RPMI7951 (cell line): ENCODE measurements at places on chromosomes 5 and 9. TPM values are rescaled to one million over a fixed set of nuclear protein-coding genes. Genes with fewer than 3 reads are reported as not detected.

GRCh38 chr9:138111607-138112006 lies 234.0 kb downstream of the CACNA1B start:
- no peak for DNase-seq

- DNase-seq, result no peak
Measured at GRCh38 chr5:157162919-157163510, 3.0 kb downstream of the GARIN3 start.

DNA sequence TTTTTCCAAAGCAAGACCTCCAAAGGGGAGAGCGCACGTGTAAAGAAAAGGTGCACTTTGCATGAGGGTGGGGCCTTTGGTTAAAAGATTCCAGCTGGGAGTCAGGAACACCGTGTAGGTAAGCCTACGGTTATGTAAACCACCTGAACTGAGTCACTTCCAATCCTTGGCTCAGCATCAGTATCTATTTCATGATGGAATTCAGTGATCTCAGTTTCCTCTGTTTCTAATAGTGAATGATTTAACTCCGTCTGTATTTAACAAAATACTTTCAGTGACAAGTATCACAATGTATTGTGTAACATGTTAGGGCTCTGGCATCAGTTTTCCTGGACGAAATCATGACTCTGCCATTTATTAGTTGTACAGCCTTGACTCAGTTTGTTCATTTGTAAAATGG lies 1.3 kb upstream of the SVEP1 start:
- DNase-seq, result no peak

- no peak for DNase-seq
Measured at GRCh38 chr9:137387114-137387890, 35.7 kb downstream of the EXD3 start.

GRCh38 chr5:152364899-152365298 lies 40.2 kb downstream of the NMUR2 start:
- no peak for DNase-seq

The LCP2 gene
- total RNA-seq, result 0.59 and 2.5 TPM in 2 replicates

The FUT7 gene
- total RNA-seq, result not detected in 2 replicates

DNA sequence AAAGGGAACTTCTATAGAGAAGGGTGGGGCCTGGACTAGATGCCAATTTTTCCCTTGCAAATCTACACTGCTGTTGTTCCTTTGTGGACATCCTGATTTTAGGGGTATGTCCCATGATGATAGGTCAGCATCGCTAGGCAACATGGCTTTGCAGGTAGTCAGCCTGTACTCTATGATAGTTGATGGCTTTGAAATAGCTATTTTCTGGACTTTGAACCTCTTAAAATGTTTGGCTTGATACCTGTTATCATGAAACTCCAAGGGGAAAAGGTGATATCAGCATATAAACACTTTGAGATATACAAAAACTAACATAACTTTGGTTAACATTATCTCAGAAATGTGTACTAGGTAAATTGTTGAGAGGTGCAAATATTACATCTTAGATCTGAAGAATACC lies 533.2 kb downstream of the CTNND2 start:
- no peak for DNase-seq

- no peak for DNase-seq
Measured at GRCh38 chr9:35714123-35714522, 17.9 kb downstream of the TLN1 start.

The NMUR2 gene
- not detected in 2 replicates for total RNA-seq

DNA sequence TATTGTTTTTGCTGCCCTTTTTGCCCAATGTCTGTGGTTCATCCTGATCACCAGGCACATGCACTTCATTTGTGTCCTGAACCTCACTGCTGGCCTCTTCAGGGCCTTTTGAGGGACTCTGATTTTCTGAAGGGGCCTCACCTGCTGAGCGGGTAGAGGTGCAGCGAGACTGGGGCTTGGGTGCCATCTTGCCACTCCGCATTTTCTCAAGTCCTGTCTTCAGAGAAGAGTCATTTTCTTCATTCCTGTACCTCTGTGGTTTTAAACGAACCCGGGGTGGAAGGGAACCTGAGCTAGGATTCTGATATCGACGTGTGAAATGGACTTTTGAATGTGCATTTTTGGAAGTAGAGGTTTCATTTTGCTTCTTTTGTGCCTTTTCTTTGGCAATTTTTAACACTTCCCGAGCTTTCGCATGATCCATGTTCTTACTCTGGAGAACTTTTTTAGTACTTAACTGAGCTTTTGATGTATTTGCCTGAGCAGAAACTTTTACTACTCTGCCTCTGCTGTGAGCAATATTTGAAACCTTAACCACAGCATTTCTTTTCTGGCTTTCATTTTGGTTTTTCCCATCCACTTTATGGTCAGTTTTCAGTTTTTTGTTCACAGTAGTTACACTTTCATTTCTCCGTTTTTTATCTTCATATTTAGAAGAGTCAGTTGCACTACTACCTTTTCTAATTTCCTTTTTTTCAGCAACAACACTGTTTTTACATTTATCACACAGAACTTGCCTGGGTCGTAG lies 26.1 kb downstream of the PWWP2A start:
- DNase-seq, result no peak

The GABRA6 gene
- total RNA-seq, result not detected in 2 replicates

The ACTBL2 gene
- 0.10 and 0.24 TPM in 2 replicates for total RNA-seq

The PPP2R2B gene
- 0.68 TPM in 1 of 2 replicates, not detected in the other for total RNA-seq
